CD4-positive, alpha-beta T cell treated with Interleukin-10 for 1 hour (primary cell): ENCODE measurements at places on chromosomes 2 and 18.

- no peak for DNase-seq
Observed at GRCh38 chr18:30432349-30432748, 610.2 kb downstream of the DSC3 start.

DNA sequence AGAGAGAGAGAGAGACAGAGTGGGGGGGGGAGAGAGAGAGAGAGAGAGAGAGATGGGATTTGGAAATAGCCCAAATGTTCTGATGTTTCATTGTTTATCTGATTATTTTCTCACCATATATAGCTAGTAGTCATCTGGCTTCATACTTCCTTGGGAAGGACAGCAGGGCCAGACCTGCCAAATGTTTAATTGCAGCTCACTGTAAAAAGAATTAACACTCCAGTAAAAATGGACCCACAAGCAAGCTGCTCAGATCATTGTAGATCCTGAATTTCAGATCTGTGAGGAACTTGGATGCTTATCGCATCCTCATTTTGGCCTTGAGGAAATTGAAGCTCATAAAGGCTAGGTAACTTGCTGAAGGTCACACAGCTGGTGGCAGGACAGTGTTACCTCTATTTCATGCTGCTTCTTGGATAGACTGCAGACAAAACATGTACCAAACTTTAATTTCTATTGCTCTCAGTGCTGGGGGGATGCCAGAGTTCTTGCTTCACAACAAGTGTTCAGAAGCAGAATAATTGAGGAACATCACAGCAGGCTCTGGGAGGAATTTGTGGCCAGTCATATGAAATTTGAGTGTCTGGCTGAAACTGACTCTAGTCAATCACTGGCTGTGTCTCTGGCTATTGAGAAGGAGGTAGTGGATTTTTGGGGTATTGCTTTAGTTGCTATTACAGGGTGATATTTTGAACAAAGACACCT is 223.5 kb downstream of the PIK3C3 start:
- no peak for DNase-seq

DNA sequence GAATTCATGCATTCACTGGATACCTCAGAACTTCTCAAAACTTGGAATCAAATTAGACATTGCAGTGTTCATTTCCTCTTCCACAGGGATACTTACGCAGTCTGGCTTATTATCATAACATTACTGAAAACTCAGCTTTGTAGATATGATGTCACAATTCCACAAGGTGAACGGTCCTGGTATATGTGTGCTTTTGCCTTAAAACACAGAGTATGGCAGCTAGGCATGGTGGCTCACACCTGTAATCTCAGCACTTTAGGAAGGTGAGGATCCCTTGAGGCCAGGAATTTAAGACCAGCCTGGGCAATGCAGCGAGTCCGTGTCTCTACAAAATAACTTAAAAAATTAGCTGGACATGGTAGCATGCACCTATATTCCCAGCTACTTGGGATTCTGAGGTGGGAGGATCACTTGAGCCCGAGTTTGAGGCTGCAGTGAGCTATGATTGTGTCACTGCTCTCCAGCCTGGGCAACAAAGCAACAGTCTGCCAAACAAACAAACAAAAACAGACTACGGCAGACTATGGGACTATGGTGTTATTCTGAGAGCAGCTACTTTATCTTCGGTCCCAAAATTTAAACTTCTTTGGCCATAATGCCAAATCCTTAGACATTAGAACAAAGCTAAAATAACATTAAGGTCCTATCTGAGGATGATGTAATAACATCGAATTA is 1191.9 kb upstream of the SLC39A10 start:
- no peak for DNase-seq

GRCh38 chr2:201313362-201313761 is 43.8 kb downstream of the FLACC1 start:
- no peak for DNase-seq

GRCh38 chr2:56333812-56334485 is 150.2 kb downstream of the CCDC85A start:
- DNase-seq = no peak

DNA sequence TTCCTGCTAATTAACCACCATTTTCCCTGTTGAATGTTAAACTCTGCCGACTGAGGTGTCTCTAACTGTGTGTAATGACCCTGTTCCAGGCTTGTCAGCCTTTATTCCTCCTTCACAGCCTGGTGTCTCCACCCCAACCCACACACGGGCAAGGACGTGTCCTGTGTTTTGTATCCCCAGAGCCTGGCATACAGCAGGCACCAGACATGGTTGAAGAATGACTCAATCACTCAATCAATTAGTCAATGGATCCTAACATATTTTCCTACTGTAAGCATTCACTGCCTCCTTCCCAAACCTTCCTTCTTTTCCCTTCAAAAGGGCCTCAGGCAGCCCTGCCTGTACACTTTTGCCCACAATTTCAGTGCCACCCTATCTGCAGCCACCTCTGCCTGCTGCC is 2.7 kb upstream of the TNS1 start:
- DNase-seq = no peak

GRCh38 chr2:118112771-118113334 is 24.6 kb downstream of the INSIG2 start:
- DNase-seq = no peak

GRCh38 chr18:9616049-9616448 is 1.7 kb upstream of the PPP4R1 start:
- no peak for DNase-seq

DNA sequence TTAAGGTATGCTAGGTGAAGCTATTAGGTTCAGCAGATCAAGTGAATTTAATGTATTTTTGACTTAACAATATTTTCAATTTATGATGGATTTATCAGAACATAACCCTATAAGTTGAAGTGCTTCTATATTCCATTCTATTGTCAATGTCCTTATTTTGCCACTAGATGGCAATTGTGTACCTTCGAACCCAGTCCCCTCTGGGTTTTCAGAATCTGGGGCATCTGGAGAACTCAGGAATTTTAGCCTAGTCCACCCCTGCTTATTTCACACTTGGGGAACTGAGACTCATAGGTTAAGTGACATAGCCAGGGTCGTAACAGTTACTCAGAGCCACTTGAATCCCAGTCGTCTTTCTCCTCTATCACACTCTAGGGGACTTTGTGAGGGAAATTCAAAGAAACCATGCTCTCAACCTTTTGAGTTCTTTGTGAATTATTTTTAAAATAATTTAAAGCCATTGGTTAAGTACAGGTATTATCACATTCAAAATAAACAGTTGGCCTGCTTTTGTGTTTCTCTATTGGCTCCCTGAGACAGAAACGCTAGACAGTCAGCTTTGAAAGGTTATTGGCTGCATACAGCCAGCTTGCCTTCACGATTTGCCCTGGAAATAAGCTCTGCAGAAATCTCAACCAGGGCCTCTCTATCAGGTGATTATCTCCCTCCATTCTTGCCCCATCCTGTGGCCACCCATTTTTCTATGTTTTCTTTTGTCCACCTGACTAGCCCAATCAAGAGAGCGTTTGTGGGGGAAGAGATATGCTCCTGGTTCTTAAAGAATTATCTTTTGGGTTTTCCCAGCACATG is 145.0 kb downstream of the TTC27 start:
- peak; percentile 9 for DNase-seq

- DNase-seq = no peak
Observed at GRCh38 chr2:163407296-163407695, 328.5 kb downstream of the FIGN start.

DNA sequence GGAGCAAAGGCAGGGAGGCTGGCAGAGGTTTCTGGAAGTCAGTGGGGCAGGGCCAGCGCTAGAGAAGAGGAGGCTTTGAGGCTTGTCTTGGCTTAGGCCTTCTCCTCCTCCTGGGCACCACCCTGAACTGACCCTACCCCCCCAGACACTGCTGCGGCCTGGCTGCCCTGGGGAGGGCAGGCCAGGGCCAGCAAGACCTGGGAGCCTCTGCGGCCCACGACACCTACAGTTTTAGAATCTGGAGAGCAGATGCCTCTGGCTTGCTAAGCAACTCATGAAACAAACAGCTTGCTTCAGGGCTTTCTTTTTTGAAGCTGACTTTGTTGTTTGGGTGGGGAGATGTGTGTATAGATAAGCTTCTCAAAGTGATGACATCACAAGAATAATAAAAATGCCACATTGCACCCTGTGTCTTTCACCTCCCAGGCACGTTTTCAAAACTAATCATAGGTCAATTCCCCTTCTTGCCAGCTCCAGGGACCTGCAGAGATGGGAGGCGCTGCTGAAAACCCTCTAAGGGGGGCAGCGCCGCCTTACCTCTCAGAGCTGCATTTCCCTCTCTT is 46.2 kb upstream of the SMAD7 start:
- peak; percentile 74 for DNase-seq

GRCh38 chr2:133552821-133553220 is 15.4 kb downstream of the NCKAP5 start:
- no peak for DNase-seq

GRCh38 chr2:241577413-241578122 is 19.0 kb downstream of the BOK start:
- no peak for DNase-seq

GRCh38 chr2:203718087-203718486 is 11.6 kb downstream of the CD28 start:
- peak; percentile 84 for DNase-seq

GRCh38 chr2:220665108-220665471 is 907.0 kb downstream of the EPHA4 start:
- DNase-seq = no peak

DNA sequence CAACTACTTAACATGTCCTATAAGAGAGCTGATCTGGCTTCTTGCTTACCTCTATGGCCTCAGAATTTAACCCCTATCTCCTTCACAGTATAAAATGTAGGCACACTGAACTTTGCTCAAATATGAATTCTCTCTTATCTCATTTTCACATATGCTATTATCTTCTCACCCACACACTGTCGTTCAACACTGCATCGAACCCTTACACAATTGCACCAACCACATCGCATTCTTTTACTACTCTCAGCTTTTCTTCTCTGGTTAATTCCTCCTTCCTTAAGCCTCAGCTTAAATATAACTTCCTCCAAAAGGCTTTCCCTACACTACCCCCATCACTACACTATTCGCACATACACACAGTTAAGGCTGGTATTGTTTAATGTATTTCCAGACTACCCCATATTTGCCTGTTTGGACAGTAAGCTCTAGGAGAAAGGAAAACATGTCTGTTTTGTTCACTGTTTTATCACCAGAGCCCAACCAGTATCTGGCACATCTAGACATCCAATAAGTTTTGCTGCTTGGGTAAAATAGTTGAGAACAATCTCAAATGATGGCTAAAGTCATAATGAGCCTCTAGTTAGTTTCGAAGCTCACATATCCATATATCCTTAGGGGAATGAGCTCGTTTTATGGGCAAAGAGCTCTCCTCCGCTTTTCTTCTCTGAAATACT is 47.7 kb downstream of the HIBCH start:
- no peak for DNase-seq

- no peak for DNase-seq
Observed at GRCh38 chr2:24576146-24576545, 85.1 kb downstream of the NCOA1 start.

GRCh38 chr2:62577994-62578781 is 72.2 kb upstream of the TMEM17 start:
- no peak for DNase-seq

DNA sequence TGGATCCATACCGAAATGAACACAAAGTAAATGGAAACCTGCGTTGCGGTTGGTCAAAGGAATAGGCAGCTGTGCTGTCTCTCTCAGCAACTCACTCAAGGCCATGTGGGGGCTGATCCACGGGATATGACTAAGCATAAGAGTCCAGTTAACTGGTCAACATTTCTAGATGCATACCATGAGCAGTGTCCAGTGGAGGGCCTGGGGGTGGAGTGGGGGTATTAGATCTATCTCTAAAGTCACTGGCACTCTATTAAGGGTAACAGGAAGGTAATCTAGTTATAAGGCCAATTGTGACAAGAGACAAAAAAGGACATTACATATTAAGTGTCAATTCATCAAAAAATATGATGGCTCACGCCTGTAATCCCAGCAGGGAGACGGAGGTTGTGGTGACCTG is 136.8 kb downstream of the TTC32 start:
- no peak for DNase-seq

DNA sequence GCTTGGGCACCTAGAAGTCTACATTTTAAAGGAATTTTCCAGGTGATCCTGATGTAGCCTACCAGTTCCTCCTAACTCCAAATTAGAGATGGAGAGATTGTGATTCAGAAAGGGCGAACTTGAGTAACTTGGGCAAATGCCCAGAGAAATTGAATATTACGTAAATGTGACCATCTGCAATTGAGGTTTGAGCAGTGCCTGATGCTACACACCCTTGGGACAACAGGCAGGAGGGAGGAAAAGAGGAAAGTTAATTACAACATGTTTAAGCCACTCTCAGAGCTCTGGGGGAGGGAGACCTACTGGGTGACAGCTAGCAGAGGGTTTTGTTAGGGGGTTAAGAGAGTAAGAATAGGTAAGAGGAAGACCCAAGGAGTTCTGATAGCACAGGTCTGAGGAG is 208.9 kb downstream of the LPIN1 start:
- no peak for DNase-seq

DNA sequence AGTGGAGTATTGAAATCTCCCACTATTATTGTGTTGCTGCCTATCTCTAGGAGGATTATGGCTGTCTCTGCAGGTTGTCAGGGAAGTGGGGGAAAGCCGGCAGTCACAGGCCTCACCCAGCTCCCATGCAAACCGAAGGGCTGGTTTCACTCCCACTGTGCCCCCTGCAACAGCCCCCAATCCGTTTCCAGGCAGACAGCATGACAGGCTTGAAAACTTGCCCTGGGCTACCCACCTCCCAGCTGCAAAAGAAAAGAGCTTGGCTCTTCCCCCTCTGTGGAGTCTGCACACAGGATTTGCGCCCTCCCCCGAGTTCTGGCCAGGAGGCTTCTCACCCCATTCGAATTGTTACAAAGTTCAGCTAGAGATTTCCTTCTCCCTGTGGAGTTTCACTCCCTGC is 87.4 kb upstream of the MSTN start:
- DNase-seq = no peak

- no peak for DNase-seq
Observed at GRCh38 chr2:193824474-193824873, 1629.7 kb upstream of the TMEFF2 start.

DNA sequence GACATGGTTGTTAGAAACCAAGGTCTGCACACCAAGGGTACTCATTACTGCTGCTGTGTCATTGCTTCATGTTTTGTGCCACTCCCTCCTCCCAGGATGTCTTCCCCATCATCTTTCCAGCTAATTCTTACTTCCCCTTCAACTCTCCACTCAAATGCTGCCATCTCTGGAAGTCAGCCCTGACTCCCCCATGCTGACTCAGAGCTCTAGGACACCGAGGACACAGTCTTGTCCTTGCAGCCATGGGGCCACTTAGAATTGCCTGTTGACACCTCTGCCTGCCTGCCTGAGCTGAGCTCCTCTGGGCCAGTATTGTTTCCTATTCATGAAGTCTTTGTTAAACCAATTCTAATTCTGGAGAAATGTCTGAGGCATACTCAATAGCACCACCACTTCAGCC is 100.2 kb downstream of the GYPC start:
- DNase-seq = no peak

DNA sequence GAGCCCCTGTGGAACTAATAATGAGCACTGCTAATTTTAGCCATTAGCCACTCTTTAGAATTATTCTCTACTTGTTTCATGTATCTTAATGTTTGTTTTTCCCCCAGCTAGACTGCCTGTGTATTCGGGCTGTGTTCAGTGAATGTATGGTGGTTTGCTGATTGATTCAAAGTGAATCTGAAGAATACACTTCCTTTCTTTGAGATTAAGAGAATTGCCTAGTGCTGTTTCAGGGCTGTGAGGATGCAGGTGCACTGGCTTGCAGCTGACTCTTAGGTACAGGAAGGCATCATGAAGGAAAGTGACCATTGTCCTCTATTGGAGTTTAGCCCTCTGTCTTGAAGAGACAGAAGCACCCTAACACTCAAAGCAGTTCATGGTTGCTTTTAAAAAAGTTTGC is 138.7 kb downstream of the CERS6 start:
- no peak for DNase-seq

- DNase-seq = no peak
Observed at GRCh38 chr18:79792988-79793355, 4.8 kb upstream of the KCNG2 start.
